Chondrocyte (in vitro differentiated cells): ENCODE measurements at places on chromosomes 6 and 20. TPM values are rescaled to one million over a fixed set of nuclear protein-coding genes. Genes with fewer than 3 reads are reported as not detected.
A peak's percentile ranks its signal among the peaks of the same experiment; 100 is the strongest.

GRCh38 chr20:56702931-56703840 lies 74.1 kb downstream of the TFAP2C start:
- no peak overlapping the region for H3K4me3 ChIP-seq
- H3K27ac ChIP-seq: no peak overlapping the region
- H3K4me1 ChIP-seq: peaks cover 13% of the 10 kb centered on the region
- peaks cover 2% of the 10 kb centered on the region for H3K27me3 ChIP-seq
- H3K36me3 ChIP-seq: no peaks in the 10 kb centered on the region

Gene GMPR
- 9.7 to 14.4 TPM (median 11.5 TPM) in 3 replicates for total RNA-seq

DNA sequence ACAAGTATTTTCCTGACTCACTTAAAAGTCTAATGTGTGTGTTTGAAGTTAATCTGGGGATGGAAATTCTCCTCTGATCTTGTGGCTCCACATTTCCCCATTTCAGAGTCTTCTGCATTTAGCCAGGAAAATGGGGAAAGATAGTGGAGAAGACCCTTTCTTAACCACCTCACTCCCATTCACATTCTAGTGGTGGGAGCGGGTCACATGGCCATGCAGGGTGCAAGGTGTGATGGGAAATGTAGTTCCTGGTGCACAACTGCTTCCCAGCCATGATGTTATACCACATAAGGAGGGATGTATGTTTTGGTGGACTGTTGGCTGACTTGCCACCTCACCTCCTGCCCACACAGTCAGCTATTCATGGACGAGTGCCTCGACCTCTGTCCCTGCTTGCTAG lies 61.8 kb downstream of the BANF2 start:
- peaks cover 7% of the 10 kb centered on the region for H3K36me3 ChIP-seq
- H3K27ac ChIP-seq: no peak overlapping the region
- no peak overlapping the region for H3K4me3 ChIP-seq
- peaks cover 10% of the 10 kb centered on the region for H3K4me1 ChIP-seq
- DNase-seq: no peak
- no peaks in the 10 kb centered on the region for H3K27me3 ChIP-seq

DNA sequence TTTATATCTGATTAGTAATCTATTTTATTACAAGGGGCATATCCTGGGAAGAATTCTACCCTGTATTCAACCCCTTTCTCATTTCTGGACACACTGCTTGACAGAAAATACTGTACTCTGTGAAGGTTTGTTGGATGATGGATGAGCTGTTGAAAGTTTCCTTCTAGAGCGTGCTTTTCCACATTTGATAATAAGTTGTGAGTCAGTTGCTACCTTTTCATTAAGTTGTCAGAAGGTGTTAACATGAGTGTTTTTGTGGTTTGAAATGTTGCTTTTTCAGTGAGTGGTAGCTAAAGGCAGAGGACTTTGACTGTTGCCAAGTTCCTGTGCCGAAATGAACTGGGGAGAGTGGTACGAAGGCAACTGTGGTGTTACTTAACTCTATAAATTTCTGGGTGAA lies 3.9 kb upstream of the ECI2 start:
- H3K4me1 ChIP-seq: peaks cover 8% of the 10 kb centered on the region
- no peak for DNase-seq
- H3K4me3 ChIP-seq: no peak overlapping the region
- H3K36me3 ChIP-seq: peaks cover 5% of the 10 kb centered on the region
- H3K27me3 ChIP-seq: no peaks in the 10 kb centered on the region
- no peak overlapping the region for H3K27ac ChIP-seq

Gene POLR1H
- 15.2 to 18.2 TPM (median 15.5 TPM) in 3 replicates for total RNA-seq

GRCh38 chr20:15642676-15643075 lies 930.6 kb downstream of the KIF16B start:
- H3K36me3 ChIP-seq: no peaks in the 10 kb centered on the region
- H3K27ac ChIP-seq: peak overlapping the region; percentile 70
- H3K4me3 ChIP-seq: no peak overlapping the region

Gene TRIM31
- not detected in 3 replicates for total RNA-seq

- DNase-seq: no peak
- H3K4me3 ChIP-seq: no peak overlapping the region
- no peak overlapping the region for H3K27ac ChIP-seq
- H3K4me1 ChIP-seq: no peaks in the 10 kb centered on the region
- peaks cover 7% of the 10 kb centered on the region for H3K27me3 ChIP-seq
- H3K36me3 ChIP-seq: no peaks in the 10 kb centered on the region
Measured at GRCh38 chr6:156652231-156652750, 124.9 kb upstream of the ARID1B start.

GRCh38 chr20:23393996-23394775 lies 27.1 kb downstream of the NAPB start:
- H3K4me3 ChIP-seq: no peak overlapping the region
- no peak for DNase-seq
- peaks cover 12% of the 10 kb centered on the region for H3K4me1 ChIP-seq
- H3K27ac ChIP-seq: peak overlapping the region; percentile 24
- H3K27me3 ChIP-seq: no peaks in the 10 kb centered on the region
- H3K36me3 ChIP-seq: peaks cover 26% of the 10 kb centered on the region

GRCh38 chr20:47620808-47621805 lies 119.4 kb downstream of the NCOA3 start:
- no peaks in the 10 kb centered on the region for H3K27me3 ChIP-seq
- no peak for DNase-seq
- H3K36me3 ChIP-seq: peaks cover 5% of the 10 kb centered on the region
- peak overlapping the region; percentile 49 for H3K27ac ChIP-seq
- H3K4me1 ChIP-seq: peaks cover 6% of the 10 kb centered on the region
- no peak overlapping the region for H3K4me3 ChIP-seq

DNA sequence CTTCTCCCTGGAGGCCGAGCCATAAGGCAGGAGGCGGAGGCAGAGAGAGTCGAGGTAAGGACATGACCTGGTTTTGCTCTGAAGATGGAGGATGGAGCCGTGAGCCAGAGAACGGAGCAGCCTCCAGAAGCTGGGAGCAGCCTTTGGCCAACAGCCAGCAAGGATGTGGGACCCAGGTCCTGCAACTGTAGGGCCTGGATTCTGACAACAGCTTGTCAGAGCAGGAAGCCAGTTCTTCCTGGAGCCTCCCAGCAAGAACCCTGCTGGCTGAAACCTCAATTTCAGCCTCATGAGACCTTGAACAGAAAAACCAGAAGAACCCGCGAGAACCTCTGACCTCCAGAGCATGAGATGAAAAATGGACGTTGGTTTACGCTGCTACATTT lies 13.4 kb upstream of the MRGBP start:
- peaks cover 6% of the 10 kb centered on the region for H3K27me3 ChIP-seq
- no peak for DNase-seq
- no peak overlapping the region for H3K4me3 ChIP-seq
- H3K4me1 ChIP-seq: no peaks in the 10 kb centered on the region
- H3K27ac ChIP-seq: no peak overlapping the region
- H3K36me3 ChIP-seq: no peaks in the 10 kb centered on the region

Gene SLC17A1
- not detected in 3 replicates for total RNA-seq

- peak overlapping the region; percentile 99 for H3K27ac ChIP-seq
- H3K36me3 ChIP-seq: peaks cover 2% of the 10 kb centered on the region
- H3K4me3 ChIP-seq: peak overlapping the region; percentile 98
- H3K27me3 ChIP-seq: no peaks in the 10 kb centered on the region
Measured at GRCh38 chr20:36462440-36463211, 78.7 kb upstream of the MYL9 start.

- peaks cover 46% of the 10 kb centered on the region for H3K4me1 ChIP-seq
- H3K4me3 ChIP-seq: no peak overlapping the region
- no peak for DNase-seq
Measured at GRCh38 chr6:113370508-113371502, 486.3 kb upstream of the MARCKS start.

DNA sequence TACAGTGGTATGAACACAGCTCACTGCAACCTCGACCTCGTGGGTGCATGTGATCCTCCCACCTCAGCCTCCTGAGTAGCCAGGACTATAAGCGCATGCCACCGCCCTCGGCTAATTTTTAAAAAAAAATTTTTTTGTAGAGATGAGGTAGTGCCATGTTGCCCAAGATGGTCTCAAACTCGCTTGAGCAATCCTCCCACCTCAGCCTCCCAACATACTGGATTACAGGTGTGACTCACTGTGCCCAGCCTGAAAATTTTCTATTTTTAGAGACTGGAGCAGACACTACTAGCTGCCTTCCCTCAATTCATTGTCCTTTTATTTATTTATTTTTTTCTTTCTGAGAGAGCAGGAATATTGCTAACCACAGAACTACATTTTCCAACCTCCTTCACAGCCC lies 20.3 kb upstream of the GTF3C6 start:
- H3K27ac ChIP-seq: no peak overlapping the region
- no peaks in the 10 kb centered on the region for H3K4me1 ChIP-seq
- no peak for DNase-seq
- no peaks in the 10 kb centered on the region for H3K27me3 ChIP-seq

Gene PAX1
- not detected in 3 replicates for total RNA-seq

GRCh38 chr20:43711098-43711654 lies 15.6 kb downstream of the GTSF1L start:
- H3K27ac ChIP-seq: no peak overlapping the region
- no peaks in the 10 kb centered on the region for H3K27me3 ChIP-seq
- H3K4me3 ChIP-seq: no peak overlapping the region
- DNase-seq: no peak
- peaks cover 4% of the 10 kb centered on the region for H3K36me3 ChIP-seq
- H3K4me1 ChIP-seq: no peaks in the 10 kb centered on the region

DNA sequence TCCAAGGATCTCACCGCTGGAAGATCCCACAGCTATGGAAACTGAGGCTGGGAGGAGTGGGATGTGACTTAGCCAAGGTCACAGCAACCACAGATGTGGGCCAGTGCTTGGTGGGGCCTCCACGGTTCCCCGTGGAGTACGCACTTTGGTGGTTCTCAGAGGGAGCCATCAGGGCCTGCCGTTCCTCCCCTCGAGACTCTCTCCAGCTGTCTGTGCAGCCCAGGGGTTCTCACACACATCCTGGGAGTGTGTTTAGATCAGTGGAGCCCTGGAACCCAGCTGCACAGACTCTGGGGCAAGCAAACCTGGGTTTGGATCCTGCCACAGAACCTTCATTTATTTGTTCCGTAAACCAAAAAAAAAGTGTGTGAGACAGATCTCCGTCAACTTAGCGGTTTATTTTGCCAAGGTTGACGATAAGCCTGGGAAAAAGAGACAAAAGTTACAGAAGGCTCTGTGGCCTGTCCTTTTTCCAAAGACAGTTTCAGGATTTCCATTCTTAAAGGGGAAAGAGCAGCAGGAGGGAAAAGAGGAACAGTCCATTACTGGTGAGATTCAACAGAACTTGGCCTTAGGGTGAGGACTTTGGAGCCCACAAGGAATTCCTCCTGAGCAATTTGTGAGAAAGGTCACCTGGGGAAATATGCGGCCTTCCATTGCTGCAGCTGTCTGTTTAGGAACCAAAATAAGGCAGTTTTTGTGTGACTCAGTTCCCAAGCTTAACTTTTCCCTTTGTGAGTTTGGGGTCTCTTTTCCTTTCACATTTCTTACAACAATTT lies 13.6 kb upstream of the MYMX start:
- H3K4me1 ChIP-seq: peaks cover 17% of the 10 kb centered on the region
- H3K27ac ChIP-seq: no peak overlapping the region
- DNase-seq: no peak
- no peak overlapping the region for H3K4me3 ChIP-seq
